ENCODE measurements at places on chromosomes 5 and 9.

- DNase-seq: no peak
Observed at GRCh38 chr5:3190930-3191329, 404.7 kb upstream of the IRX1 start.

DNA sequence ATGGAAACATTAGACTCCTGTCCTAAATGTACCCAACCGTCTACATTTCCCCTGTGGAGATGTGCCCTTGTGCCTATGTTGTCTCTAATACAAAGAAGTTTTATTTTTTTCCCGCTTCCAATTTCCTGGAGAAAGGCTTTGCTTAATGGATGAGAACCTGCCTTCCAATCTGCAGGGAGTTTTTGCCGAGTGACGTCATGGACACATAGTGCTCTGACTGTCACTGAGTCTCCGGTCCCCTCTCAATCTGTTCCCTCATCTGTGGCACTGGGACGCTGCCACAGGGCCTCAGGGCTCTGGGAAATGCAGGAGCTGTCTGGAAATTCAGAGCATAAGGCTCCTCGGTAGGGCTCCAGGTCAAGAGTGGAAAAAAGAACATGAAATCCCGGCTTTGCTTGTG, 144.8 kb downstream of the PDZD2 start:
- no peak for DNase-seq

- peak; percentile 54 for DNase-seq
Observed at GRCh38 chr9:23587433-23587832, 238.6 kb downstream of the ELAVL2 start.

DNA sequence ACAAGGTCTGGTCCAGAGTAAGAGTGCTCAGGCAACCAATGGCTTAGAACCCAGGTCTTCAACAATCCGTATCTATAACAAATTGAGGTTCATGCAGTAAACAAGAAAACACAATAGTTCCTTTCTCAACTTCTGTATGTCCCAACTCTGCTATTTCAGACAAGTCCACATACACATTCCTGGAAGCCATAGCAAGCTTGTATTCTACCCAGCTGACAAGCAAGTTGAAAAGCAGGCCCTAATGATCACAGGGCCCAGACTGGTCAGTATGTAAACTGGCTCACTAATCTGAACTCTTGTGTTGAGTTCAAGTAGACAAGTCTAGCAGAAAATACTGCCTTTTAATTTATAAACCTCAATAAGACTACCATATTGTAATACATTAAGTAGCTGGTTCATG, 26.9 kb downstream of the FNIP1 start:
- no peak for DNase-seq

DNA sequence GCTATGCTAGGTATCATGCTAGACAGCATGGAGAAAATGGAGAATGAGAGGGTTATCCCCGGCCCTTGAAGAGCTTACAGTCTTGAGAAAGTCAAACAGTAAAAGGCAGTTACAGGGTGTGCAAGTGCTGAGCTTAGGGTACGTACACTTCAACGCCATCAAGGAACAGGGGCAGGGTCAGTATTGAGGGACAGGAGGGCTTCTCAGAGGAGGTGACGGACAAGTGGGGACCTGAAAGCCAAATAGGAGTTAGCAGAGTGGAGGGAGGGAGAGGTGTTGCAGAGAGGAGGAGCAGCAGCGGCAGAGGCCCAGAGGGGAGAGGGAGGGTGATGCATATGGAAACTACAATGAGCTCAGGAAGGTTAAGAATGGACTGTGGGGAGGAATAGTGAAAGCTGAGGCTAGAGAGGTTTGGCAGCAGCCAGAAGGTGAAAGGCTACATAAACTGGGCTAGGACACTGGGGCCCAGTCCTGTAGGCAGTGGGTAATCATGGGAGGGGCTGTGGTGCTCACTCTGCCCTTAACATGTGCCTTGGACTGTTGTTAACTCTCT, 88.0 kb downstream of the NRG2 start:
- DNase-seq: no peak

GRCh38 chr5:58360794-58361193, 99.1 kb downstream of the PLK2 start:
- no peak for DNase-seq

DNA sequence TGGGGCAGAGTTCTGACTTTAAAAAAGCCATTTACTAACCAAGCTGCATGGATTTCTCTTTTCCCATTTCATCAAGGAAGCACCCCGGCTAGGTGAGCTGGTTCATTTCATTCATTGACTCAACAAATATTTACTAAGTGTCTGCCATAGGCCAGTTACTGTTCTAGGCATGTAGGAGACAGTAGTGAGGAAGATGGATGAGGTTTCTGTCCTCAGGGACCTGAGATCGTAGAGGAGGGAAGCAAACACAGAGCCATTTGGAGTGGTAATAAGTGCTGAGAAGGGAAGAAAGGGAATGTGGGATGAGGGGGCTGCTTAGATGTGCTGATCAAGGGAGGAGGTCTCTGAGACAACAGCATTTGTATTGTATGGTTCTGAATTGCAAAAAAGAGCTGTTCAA, 120.4 kb downstream of the C9orf152 start:
- DNase-seq: no peak

DNA sequence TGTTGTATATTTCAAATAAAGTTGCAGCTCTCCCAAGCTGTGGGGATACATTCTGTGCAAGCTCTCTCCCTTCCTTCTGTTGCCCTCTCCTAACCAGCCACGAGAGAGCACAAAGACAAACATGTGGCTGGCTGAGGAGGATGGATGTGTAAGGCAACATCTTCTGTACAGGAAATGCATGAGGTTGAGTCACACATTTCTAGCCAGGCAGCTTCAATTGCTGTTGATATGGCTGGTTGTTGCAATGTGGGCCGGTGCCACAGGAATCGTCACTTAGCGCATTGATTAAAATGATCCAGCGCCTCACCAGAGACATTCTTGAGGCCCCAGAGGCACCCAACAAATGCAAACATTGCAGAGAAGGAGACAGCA, 207.1 kb downstream of the ICE1 start:
- DNase-seq: no peak

DNA sequence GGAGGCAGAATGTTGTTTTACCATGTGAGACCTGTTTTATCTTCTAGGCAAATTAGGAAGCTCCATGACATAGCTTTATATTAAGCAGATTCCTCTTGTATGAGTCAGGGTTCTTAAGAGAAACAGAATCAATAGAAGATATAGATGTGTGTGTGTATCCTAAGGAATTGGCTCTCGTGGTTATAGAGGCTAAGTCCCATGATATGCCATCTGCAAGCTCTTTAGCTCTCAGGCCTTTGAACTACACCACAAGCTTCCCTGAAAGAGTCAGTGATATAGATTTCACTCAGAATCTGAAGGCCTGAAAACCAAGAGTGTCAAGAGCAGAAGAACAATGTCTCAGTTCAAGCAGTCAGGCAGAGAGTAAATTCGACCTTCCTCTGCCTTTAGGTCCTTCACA, 365.8 kb upstream of the ZNF608 start:
- DNase-seq: no peak

DNA sequence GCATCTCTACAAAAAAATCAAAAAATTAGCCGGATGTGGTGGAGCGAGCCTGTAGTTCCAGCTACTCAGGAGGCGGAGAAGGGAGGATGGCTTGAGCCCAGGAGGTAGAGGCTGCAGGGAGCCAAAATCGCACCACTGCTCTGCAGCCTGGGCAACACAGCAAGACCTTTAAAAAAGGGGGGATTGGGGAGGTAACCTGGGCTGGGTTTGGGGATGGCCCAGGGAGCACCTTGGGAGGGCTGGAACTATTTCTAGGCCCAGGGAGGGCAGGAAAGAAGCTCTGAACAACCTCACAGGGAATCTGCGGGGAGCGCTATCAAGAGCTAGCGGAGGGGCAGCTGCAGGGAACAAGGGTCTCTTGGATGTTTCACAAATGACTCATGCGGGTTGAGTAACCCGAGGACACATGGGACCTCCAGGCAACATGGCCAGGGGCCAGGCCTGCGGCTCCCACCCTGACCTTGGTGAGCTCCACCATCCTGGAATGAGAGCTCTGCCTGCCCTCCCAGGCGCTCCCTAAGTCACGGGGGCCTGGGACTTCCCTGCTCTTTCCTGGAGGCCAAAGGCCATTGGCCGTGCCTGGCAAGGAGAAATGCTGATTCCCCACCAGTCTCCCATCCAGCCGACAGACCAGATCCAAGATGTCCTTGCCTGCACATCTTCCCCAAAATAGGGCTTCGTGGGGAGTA, 23.4 kb downstream of the SARDH start:
- no peak for DNase-seq

- DNase-seq: no peak
Observed at GRCh38 chr5:76610196-76610595, 13.0 kb downstream of the F2RL2 start.

DNA sequence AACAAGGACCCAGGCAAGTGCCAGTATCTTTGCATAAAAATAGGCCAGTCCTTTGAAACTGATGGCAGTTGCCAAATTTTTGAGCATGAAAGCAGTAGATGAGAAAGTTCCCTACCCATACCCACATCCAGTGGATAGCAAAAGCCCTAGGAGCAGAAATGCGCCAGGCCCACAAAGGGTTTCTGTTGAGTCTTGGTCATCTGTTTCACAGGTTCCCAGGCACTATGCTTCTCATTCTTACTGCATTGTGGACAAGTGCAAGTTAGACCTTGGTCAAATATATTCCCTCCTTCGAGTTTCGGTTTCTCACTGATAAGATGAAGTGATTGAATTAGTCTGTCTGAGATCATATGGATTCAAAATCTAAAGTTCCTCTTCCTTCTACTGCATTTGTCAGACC, 152.3 kb downstream of the NR3C1 start:
- DNase-seq: no peak

DNA sequence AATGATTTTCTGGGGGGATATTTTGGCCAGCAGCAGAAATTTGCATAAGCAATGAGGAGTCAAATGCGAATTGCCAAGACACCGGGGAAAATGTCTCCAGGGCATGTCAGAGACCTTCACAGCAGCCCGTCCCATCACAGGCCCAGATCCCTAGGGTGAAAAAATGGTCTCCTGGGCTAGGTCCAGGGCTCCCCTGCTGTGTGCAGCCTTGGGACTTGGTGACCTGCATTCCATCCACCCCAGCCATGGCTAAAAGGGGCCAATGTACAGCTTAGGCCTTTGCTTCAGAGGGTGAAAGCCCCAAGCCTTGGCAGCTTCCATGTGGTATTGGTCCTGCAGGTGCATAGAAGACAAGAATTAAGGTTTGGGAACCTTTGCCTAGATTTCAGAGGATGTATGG, 534.5 kb upstream of the MEF2C start:
- DNase-seq: no peak

DNA sequence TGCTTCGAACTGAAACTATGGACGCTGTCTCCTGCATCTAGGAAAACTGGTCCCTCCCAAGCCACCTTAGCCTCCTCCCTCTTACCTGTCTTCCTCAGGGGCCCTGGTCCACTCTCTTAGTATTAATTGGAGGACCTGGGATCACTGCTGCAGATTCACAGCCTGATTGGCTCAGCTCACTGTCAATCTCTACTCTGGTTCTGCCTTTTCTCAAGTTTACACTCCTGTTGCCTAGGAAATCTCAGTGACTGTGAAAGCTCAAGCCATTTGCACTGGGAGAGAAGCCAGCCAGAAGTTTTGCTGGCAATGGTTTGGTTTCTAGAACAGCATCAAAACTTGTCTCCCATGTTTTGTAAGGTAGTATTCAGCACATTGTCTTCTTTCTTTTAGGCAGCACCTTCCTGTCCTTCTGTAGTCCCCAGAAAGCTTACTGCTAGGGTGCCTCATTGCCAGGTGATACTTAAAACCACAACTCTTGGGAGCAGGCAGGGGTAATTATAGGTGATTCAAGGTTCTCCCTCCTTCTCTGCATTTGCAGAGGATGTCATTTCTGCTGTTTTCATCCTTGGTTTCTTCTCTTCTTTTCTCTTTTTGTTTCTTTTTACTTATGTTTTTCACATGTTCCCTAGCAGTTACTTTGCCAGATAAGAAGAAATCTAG, at the start of gene CAPSL:
CAPSL (minus strand) TSS at position 55 of the 660 bp plus-strand sequence. CDS start 17,502 bp downstream, outside the sequence.
- peak; percentile 10 for DNase-seq

GRCh38 chr5:126129431-126129830, 293.8 kb upstream of the GRAMD2B start:
- DNase-seq: no peak
